ENCODE measurements at places on chromosomes 2 and 18.

GRCh38 chr18:21914739-21915319 lies 174.2 kb downstream of the MIB1 start:
- DNase-seq: no peak

DNA sequence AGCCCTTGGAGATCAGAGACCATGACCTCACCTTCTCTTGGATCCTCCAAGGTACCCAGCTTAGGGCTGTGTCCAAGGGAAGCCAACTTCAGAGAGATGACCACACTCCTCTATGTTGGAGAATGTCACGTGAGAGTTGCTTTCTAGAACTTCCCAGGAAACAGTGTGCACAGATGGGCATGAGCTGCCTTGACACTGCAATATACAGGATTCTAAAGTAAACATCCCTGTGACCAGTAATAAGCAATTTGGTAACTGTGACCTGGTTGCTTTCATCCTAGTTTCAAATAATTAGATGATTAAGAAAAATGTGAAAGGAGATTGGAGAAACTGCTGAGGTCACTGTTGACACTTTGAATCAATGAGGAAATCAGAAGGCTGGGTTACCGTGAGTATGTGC lies 181.1 kb upstream of the EPAS1 start:
- DNase-seq: no peak

DNA sequence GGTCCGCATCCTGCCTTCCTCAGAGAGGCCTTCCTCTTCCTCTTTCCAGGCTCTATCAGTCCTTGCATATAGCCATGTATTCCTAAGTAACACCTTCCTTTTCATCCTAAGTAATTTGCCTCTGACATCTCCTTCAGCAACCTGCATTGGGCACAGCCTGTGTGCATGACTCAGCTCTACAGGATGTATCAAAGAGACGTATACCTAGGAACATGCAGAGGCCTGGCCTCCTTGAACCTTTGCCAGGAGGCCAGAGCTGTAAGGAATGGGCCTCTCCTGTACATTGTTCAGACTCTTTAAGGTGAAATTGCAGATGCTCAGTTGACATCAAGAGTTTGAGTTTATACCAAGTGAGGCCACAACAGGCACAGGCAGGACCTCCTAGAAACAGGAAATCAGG lies 76.0 kb upstream of the CELF4 start:
- DNase-seq: no peak

GRCh38 chr2:45979065-45979464 lies 318.1 kb upstream of the EPAS1 start:
- DNase-seq: no peak

- no peak for DNase-seq
Measured at GRCh38 chr18:13260935-13261640, 42.5 kb downstream of the LDLRAD4 start.

DNA sequence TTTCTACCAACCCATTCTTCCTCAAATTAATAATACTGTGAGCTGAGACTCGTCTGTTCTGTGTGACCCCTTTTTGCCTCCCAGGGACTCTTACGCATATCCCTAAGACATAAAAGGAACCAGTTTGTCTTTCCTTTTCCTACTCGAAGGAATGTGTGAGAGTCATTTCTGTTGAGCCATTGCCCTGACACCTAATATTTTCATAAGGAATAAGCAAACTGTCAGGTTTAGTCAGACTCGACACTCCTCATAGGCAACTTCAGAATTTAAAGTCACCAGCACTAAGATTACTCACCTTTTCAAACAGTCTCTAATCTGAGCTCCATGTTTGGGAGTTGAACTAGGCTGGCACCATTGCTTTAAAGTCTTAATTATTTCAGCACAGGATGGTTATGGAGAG lies 305.5 kb downstream of the IKZF2 start:
- DNase-seq: no peak

DNA sequence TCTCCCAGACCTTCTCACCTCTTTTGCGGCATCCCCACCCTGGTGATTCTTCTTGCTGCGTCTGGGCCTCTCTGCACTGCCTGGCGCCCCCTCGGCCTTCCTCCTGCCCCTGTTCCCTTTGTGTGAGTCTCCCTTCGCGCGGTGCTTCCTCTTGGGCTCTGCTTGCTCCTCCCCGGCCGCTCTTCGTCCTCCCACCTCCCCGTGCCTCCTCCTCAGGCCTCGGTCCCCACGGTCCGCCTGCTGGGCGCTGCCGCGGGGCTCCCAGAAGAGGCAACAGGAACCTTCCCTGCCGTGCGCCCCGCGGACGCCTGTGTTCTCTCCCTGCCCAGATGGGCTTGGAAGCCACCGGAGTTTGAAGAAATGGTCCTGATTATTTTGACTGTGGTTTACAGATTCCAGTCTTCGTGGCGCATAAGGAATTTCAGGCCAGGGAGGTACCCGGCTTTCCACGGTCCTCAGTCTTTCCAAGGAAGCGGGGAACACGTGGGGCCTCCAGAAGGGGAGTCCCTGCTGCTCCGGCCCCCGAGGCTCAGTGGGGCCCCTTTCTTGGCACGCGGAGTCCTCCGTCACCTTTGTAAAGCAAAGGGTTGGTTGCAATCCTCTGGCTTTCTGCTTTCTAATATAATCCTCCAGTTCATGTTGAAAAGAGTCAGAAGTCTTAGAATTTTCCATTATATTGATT lies 13.1 kb downstream of the RNU2-63P start:
- no peak for DNase-seq

GRCh38 chr2:150339951-150340350 lies 147.5 kb downstream of the RND3 start:
- DNase-seq: no peak

DNA sequence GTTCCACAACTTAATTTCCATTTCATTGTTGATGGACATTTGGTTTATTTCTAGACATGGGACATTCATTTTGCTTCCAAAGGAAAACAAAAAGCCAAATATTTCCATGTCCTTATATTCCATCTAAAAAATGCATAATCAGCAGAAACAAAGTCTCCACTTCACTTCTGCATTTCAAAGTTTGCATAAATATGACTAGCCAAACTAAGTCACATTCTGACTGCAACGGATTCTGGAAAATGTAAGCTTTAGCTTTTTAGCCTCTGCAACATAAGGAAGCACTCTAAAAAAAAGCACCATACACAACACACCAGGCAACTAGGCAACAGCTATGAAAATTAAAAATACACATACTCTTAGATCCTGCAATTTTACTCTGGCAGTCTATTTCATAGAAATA lies 135.3 kb downstream of the ETAA1 start:
- no peak for DNase-seq

DNA sequence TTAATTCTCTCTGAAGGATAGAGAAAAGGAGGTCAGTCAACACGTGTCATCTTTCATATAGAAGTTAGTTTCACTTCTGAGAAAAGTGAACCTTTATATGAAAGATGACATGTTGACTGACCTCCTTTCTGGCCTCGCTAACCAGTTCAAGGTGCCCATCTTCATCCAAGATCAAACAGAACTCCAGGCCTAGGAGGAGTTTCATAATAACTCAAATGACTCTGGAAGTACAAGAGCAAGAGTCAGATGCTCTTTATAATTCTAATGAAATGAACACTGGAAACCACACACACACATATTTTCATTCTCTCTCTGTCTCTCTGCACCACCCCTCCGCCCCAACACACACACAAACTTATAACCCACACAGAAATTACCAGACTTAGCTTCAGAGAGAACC lies 16.3 kb downstream of the ANKRD44 start:
- no peak for DNase-seq

- peak; percentile 83 for DNase-seq
Measured at GRCh38 chr2:25251422-25252273, 83.3 kb upstream of the POMC start.

- peak; percentile 7 for DNase-seq
Measured at GRCh38 chr2:6824962-6825361, 40.7 kb downstream of the CMPK2 start.

DNA sequence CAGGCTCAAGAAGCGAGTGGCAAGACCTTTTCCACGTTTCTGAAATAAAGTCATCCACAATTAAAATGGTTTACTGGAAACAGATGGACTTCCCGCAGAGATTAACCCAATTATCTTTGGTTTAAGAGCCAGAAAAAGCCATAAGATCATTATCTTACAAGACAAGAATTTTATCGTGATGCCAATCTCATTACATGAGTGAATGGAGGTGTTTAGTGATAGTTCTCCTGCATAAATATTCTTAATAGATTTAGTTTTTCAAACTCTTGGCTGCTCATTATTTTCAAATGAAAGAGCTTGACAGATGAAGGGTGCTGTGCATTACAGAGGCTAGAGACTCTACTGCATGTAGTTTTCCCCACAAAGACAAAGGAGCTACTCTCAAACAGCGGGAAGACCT lies 1028.4 kb upstream of the PIK3C3 start:
- no peak for DNase-seq

- DNase-seq: peak; percentile 93
Measured at GRCh38 chr2:11938196-11938595, 191.8 kb downstream of the LPIN1 start.

DNA sequence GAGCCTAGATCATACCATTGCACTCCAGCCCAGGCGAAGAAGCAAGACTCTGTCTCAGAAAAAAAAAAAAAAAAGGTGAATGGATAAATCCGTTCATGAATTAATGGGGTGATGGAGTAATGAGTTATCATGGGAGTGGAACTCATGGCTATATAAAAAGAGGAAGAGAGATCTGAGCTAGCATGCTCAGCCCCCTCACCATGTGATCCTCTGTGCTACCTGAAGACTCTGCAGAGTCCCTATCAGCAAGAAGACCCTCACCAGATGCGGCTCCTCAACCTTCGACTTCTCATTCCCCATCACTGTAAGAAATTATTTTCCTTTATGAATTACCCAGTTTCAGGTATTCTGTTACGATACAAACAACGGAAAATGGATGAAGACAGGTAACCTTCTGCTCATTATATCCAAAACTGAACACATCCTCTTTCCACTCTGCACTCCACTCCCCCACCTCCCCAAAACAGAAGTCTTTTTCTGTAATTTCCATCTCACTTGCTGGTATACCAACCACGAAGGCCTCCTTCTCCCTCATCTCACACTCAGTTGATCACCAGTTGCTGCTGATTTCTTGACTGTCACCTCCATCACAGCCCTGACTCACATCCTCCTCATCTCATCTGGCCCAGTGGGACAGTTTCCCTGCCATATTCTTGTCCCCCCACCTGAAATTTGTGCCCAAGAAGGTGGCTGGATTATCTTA lies 8.8 kb downstream of the RETREG2 start:
- no peak for DNase-seq

DNA sequence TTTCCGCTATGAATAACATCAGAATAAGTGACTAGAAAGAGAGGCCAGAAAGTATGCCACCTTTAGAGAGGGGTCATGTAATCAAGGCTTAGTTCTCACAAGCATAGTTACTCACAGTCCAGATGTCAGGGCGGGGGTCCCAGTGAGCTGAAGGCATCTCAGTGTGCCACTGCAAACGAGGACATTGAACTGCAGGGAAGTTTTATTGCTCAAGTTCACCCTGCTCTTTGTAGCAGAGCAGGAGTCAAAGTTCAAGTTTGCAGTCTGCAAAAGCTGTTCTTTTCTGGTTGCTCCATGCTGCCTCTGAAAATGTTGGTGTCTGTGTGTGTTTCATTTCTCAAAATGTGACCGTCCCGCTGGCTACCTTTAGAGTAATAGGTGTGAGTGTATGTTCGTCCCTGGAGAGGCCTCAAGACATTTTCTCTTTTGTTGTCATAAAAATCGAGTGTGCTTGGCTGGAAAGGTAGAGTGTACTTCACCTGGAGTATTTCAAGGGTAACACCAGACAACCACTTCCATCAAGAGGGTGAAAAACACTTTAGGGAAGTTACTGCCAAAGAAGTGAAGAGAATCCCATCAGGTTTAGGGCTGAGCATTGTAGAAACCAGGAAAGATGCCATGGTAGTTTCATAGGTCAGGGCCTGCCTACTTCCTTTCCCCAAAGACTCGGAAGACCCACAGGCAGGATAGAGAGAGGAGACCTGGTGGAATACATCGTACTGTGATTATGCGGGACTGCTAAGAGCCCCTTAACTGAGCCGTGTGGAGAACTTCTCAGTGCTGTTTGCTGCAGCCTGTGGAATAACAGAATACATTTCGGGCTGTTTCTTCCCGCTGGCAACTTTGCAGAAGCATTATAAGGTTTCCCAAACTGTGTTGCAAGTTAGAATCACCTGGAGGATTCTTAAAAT lies 89.9 kb downstream of the LYPD6 start:
- DNase-seq: no peak

- no peak for DNase-seq
Measured at GRCh38 chr2:158970241-158970751, 1.9 kb downstream of the TANC1 start.

GRCh38 chr2:138777996-138778395 lies 2.2 kb downstream of the NXPH2 start:
- DNase-seq: no peak

DNA sequence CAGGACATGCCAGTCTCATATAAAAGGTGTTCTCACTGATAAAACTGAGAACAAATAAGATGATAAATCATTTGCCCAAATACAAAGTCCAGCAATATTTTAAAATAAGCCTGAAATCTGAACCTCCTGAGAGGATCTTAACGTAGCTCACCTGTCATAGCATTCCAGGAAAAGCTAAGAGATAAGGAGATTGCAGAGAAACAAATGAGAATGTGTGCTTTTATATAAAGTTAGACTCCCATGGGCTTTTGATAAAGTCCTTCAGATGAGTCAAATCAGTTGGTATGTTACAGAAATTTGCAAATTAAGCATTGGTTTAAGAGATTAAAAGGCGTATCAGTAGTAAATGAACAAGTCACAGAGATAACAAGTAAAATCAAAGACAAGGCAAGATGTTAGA lies 452.9 kb upstream of the CHAC2 start:
- no peak for DNase-seq

DNA sequence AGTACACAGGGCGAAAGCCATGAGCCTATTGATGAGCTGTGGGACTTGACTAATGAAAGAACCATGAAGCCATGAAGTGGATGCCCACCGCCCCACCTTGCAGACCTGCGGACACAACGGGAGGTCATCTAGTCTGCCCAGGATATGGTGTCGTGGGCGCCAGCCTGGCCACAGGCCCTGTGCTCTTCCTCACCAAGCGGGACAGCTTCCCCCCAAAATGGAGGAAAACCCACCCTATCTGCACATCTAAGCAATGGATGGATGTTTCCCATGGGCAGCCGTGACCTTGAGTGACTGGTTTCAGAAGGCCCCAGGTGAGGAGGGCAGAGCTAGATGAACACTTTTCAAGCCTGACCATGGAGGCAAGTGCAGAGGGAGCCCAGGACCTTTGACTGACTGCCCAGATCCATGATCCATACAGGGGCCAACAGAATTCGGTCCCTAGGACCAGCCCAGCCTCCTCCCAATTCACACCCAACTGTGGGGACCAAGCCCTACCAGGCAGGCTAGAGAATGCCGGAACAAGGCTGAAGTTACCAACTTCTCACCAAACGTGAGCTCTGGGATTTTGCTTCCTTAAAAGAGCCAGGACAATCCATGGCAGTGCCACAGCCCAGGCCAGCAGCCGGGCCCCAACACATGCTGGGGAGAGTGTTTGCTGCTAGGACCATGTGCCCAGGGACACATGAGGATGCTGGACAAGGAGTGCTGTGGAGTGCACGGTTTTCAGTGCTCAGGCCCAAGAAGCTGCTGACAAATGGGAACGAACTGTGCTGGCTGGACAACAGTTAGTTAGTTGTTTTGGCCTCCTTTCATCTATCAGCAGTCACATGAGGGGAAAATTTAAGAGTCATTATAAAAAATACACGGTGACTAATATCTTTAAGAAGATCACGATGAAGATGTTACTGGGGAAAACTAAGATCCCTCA lies 249.4 kb downstream of the HDAC4 start:
- no peak for DNase-seq

- no peak for DNase-seq
Measured at GRCh38 chr2:219675221-219675620, 47.8 kb downstream of the SLC4A3 start.
